ENCODE measurements at places on chromosomes 1 and 21. TPM values are rescaled to one million over a fixed set of nuclear protein-coding genes. Genes with fewer than 3 reads are reported as not detected.

The DCDC2B gene
- 3.2 TPM for total RNA-seq

- H3K4me3 ChIP-seq = no peak overlapping the region
- no peak overlapping the region for H3K27ac ChIP-seq
- no peak for DNase-seq
- peaks cover 32% of the 10 kb centered on the region for H3K4me1 ChIP-seq
- H3K27me3 ChIP-seq = no peaks in the 10 kb centered on the region
Observed at GRCh38 chr1:167668108-167668507, 38.1 kb downstream of the RCSD1 start.

DNA sequence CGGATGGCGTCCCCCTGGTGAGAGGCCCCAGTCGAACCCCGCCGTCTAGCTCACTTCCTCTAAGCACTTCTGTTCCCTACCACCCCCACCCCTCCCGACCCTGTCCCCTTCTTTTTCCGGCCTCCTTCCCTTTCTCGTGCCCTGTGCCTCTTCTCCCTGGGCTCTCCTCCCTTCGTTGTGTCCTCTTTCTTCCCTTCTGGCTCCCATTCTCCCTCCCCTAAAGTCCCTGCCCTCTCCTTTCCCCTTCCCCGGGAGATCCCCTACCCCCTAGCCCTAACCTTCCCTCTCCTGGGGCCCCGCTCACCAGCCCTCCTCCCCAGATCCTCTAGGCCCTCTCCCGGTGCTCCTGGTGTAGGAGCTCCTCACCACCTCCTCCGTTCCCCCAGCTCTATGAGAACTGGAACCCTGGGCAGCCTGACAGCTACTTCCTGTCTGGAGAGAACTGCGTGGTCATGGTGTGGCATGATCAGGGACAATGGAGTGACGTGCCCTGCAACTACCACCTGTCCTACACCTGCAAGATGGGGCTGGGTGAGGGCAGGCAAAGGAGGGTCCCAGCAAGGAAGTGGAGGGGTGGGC is 15.9 kb downstream of the BCAN start:
- no peaks in the 10 kb centered on the region for H3K36me3 ChIP-seq
- no peak overlapping the region for H3K27ac ChIP-seq
- H3K4me3 ChIP-seq = no peak overlapping the region
- peaks cover 24% of the 10 kb centered on the region for H3K27me3 ChIP-seq

DNA sequence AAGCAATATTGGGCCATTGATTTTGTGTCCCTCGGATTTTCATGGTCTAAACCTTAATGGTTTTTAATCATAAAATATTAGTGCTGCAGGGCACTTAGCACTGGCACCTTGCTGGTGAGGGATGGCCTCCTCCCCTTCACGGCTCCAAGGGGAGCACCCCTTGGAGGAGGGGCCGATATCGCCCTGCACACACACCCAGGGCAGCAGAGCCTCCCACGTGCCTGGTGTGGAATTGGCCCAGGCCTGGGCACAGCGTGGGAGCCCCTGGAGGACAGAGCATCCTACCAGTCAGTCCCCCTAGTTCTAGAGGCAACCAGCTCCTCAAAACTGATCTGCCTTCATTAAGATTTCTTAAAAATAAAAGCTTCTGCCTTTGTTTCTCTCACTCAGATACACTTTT is 90.7 kb upstream of the CSF3R start:
- peak; percentile 24 for DNase-seq
- peaks cover 36% of the 10 kb centered on the region for H3K27me3 ChIP-seq
- no peak overlapping the region for H3K4me3 ChIP-seq
- no peaks in the 10 kb centered on the region for H3K4me1 ChIP-seq
- no peaks in the 10 kb centered on the region for H3K36me3 ChIP-seq

DNA sequence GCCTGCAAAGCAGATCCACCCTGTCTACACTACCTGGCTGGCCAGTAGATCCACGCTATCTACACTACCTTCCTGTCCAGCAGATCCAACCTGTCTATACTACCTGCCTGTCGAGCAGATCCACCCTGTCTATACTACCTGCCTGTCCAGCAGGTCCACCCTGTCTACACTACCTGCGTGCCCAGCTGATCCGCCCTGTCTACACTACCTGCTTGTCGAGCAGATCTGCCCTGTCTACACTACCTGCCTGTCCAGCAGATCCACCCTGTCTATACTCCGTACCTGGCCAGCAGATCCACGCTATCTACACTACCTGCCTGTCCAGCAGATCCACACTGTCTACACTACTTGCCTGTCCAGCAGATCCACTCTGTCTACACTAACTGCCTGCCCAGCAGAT is 102.8 kb upstream of the SAMD11 start:
- no peaks in the 10 kb centered on the region for H3K27me3 ChIP-seq
- H3K4me3 ChIP-seq = no peak overlapping the region
- no peak overlapping the region for H3K27ac ChIP-seq

DNA sequence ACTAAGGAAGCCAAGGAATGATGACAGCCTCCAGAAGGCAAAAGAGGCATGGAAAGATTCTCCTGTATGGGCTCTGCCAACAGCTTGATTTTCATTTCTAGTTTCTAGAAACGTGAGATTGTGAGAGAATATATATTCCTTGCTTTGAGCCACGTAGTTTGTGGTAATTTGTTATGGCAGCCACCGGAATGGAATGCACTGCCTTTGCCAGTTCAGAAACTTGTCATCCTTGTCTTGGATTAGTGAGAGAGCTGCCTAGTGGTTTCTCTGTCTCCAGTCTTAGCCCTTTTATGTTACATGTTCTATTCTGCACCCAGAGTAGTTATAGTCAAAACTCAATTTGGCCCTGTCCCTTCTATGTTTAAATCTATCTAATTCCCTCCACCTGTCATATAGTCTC is 216.0 kb upstream of the PTGFR start:
- no peaks in the 10 kb centered on the region for H3K36me3 ChIP-seq
- H3K27me3 ChIP-seq = no peaks in the 10 kb centered on the region
- H3K4me1 ChIP-seq = no peaks in the 10 kb centered on the region
- no peak overlapping the region for H3K4me3 ChIP-seq

DNA sequence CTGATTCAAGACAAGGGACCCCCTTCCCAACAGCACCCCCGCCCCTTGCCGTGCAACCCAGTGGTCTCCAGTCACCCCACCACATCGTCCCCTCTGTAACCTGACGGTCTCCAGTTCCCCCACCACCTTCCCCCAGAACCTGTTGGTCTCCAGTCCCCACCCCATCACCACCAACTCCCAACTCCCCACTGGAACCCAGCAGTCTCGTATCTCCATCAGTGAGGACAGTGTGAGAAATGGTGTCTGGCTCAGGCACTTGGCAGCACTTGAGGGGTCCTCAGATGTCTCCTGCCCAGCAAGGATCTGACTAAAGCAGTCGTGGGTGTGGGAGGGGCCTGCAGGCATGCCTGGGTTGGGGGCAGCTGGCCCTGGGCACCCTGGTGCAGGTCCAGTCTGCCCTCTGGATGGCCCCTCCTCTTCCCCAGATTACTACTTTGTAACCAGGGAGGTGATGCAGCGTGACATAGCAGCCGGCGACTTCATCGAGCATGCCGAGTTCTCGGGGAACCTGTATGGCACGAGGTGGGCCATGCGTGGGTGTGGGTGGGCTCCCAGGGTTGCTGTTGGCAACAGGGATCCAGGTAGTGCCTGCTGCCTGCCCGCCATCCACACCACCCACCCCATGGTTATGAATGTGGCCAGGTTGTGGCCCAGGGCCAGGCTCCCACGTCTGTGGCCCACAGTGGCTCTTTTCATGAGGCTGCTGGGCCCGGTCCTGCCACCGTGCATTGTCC is 3.1 kb upstream of the GJC2 start:
- no peaks in the 10 kb centered on the region for H3K27me3 ChIP-seq
- H3K4me3 ChIP-seq = no peak overlapping the region
- H3K36me3 ChIP-seq = peaks cover 54% of the 10 kb centered on the region
- H3K27ac ChIP-seq = no peak overlapping the region
- H3K4me1 ChIP-seq = peaks cover 77% of the 10 kb centered on the region

DNA sequence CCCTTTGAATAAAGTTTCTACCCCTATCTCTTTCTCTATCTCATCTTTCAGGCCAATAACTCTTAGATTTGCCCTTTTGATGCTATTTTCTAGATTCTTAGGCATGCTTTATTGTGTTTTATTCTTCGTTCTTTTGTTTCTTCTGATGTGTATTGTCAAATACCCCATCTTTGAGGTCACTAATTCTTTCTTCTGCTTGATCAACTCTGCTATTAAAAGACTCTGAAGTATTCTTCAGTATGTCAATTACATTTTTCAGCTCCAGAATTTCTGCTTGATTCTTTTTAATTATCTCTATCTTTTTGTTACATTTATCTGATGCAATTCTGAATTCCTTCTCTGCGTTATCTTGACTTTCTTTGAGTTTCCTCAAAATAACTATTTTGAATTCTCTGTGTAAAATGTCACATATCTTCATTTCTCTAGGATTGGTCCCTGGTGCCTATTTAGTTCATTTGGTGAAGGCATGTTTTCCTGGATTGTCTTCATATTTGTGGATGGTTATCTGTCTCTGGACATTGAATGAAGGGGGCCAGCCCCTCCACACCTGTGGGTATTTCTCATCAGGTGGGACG is 11.2 kb upstream of the CYP2J2 start:
- no peaks in the 10 kb centered on the region for H3K36me3 ChIP-seq
- H3K4me1 ChIP-seq = no peaks in the 10 kb centered on the region
- DNase-seq = no peak
- no peaks in the 10 kb centered on the region for H3K27me3 ChIP-seq
- H3K4me3 ChIP-seq = no peak overlapping the region

The KIFAP3 gene
- 21.4 TPM for total RNA-seq

The PRDM16 gene
- 19.2 TPM for total RNA-seq

The ITLN2 gene
- 30.7 TPM for total RNA-seq

- H3K27me3 ChIP-seq = no peaks in the 10 kb centered on the region
- H3K27ac ChIP-seq = no peak overlapping the region
- no peaks in the 10 kb centered on the region for H3K36me3 ChIP-seq
- H3K4me3 ChIP-seq = no peak overlapping the region
Observed at GRCh38 chr1:221350091-221350490, 391.8 kb downstream of the DUSP10 start.

DNA sequence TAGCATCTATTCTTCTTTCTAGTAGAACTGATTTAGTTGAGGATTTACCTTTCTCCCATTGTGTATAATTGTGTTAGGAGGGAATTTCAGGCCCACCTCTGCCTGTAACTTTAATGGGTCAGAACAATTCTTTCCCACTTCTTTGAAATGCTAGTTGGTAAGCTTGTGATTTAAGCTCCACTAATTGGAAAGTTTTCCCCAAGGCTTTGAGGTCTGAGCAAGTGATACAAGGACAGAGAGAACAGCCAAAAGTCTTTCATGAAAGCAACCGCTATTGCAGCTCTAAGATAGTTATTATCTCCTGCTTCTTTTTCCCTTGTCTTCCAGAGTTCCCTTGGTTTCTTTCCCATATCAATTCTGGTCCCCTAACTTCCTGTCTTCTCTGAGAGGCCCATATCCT is 38.7 kb upstream of the PDC start:
- H3K4me3 ChIP-seq = no peak overlapping the region
- no peak for DNase-seq
- H3K36me3 ChIP-seq = no peaks in the 10 kb centered on the region
- H3K27ac ChIP-seq = no peak overlapping the region

DNA sequence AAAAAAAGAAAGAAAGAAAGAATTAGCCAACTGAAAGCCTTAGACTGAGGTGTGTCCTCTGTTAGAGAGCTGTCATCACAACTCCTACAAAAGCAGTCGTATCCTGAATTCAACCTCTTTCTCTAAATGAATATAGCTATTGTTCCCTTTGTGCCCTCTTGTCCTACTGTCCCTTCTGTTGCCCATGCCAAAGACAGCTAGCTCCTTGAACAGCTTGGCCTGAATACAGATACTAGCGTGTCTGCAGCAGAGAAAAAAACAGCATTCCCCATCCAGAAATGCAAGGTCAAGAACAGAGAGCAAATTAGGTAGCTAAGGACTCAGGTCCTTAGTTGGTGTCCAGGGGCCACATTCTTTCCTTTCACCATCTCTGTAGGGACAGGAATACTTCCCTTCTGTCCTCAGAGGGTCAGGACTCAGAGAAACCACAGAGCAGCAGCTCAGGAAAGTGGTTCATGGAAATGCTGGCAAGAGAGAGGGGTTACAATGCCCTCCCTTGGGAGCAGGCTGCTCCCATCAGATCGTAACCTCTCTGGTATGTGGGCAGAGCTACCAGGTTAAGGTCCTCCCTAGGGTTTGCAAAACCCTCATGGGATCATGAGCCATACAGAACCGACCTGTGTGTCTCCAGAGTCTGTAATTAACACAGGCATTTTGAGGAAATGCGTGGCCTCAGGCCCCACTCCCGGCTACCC is 1.8 kb upstream of the ZBTB48 start:
- H3K27me3 ChIP-seq = no peaks in the 10 kb centered on the region
- DNase-seq = no peak
- no peaks in the 10 kb centered on the region for H3K36me3 ChIP-seq
- no peak overlapping the region for H3K4me3 ChIP-seq

GRCh38 chr1:84574936-84575335 is 696 bp upstream of the CTBS start:
- H3K4me1 ChIP-seq = peaks cover 17% of the 10 kb centered on the region
- peaks cover 1% of the 10 kb centered on the region for H3K36me3 ChIP-seq

The HNRNPR gene
- 84.9 TPM for total RNA-seq

- H3K27ac ChIP-seq = no peak overlapping the region
- no peak for DNase-seq
- no peaks in the 10 kb centered on the region for H3K36me3 ChIP-seq
- no peaks in the 10 kb centered on the region for H3K4me1 ChIP-seq
- H3K27me3 ChIP-seq = no peaks in the 10 kb centered on the region
Observed at GRCh38 chr1:95287825-95288224, 53.8 kb downstream of the RWDD3 start.

DNA sequence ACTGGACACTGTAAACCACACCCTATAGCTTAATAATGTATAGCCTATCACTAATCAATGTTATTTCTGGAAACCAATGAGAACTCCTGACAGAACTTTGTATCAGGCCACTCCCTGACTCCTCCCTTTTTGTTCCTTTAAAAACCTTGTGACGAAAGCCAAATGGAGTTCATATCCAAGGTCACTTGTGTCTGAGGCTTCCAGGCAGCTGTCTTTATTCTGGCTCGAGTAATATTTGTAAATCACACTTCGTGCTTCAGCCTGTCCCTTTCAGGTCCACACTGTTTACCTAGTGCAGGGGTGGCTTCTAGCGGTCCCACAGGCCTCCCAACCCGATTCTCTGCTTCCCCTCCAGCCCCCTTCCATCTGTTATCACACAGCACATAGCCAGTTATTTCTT is 16.2 kb upstream of the CAPN9 start:
- H3K4me1 ChIP-seq = no peaks in the 10 kb centered on the region
- no peak overlapping the region for H3K4me3 ChIP-seq
- no peak for DNase-seq
- no peaks in the 10 kb centered on the region for H3K27me3 ChIP-seq
- H3K36me3 ChIP-seq = no peaks in the 10 kb centered on the region
- H3K27ac ChIP-seq = no peak overlapping the region

All from lower lobe of right lung (tissue), 2 donors.